ENCODE measurements at places on chromosomes 12 and 14.

DNA sequence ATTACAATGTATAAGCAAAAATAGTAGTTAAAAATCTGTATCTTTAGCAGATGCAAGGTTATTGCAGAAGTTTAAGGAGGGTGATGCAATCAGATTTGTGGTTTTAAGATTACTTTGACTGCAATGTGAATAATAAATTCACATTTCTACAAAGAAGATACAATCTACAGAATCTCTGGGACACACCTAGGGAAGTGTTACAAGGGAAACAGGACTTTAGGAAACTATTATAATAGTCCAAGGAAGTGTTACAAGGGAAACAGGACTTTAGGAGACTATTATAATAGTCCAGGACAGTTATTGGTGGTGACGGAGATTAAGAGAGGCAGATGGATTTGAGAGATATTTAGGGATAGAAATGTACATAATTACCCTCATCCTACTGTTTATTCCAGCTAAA lies 154.4 kb upstream of the GARIN6 start:
- no peak for DNase-seq

- no peak for DNase-seq
Measured at GRCh38 chr14:69617796-69618195, 6.4 kb downstream of the SUSD6 start.

GRCh38 chr14:60163693-60164092 lies 1.5 kb downstream of the DHRS7 start:
- DNase-seq = no peak

DNA sequence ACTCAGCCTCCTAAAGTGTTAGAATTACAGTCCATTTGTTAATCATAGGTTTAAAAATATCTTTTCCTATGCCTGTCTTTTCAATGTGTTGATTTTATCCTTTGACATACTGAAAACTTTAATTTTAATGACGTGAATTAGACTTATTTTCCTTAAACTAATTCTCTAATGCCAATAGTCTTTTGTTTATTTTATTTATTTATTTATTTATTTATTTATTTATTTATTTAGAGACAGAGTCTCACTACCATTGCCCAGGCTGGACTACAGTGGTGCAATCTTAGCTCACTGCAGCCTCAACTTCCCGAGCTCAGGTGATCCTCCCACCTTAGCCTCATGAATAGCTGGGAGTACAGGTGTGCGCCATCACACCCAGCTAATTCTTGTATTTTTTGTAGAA lies 694.5 kb downstream of the TRHDE start:
- no peak for DNase-seq

GRCh38 chr12:67792185-67792584 lies 143.6 kb downstream of the DYRK2 start:
- no peak for DNase-seq

- DNase-seq = no peak
Measured at GRCh38 chr12:109461846-109462756, 15.0 kb downstream of the KCTD10 start.

GRCh38 chr14:53828820-53829219 lies 127.8 kb downstream of the BMP4 start:
- no peak for DNase-seq

- no peak for DNase-seq
Measured at GRCh38 chr14:90273532-90273931, 17.2 kb downstream of the PSMC1 start.

DNA sequence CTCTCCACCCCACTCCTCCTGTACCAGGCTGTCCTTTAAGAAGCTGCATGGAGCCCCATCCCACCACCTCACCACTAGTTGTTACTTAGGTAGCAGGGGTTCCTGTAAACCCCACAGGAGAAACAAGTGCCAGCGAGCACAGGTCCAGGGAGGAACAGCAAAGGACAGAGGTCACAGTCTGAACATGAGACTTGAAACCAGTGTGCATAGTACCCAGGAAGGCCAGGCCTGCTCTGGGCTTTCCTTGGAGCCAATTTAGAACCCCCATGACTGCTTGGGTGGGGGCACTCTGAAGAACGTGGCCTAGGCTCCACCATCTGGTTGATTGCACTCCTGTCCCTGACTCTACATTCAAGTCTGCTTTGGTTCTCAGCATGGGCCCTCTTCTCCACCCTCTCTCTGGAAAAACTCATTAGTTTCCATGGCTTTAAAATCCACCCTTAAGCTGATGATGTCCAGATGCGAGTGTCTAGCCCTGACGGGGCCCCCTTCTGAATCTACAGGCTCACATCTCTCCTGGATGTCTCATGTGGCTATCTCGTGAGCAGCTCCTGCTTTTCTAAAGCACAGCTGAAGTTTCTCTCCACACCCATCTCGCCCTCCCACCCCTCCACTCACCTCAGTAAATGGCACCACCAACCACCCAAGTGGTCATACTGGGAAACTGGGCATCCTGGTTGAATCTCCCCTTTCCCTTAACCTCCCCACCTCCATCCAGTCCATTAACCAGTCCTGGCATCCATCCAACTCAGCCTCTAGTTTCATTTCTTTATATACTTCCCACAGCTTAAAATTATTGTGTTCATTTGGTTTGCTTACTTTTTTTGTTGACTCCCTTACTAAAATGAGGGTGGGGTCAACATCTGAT lies 8.4 kb downstream of the KRT3 start:
- no peak for DNase-seq

GRCh38 chr12:23895792-23896218 lies 53.7 kb downstream of the SOX5 start:
- DNase-seq = no peak

- no peak for DNase-seq
Measured at GRCh38 chr12:123062681-123063486, 82.4 kb downstream of the ARL6IP4 start.

GRCh38 chr12:132484891-132485441 lies 5.0 kb upstream of the FBRSL1 start:
- no peak for DNase-seq

- DNase-seq = no peak
Measured at GRCh38 chr14:98368221-98368620, 903.8 kb downstream of the BCL11B start.

GRCh38 chr12:123043536-123044001 lies 63.1 kb downstream of the ARL6IP4 start:
- peak; percentile 67 for DNase-seq

- DNase-seq = no peak
Measured at GRCh38 chr12:3259973-3260372, 182.8 kb downstream of the TSPAN9 start.

DNA sequence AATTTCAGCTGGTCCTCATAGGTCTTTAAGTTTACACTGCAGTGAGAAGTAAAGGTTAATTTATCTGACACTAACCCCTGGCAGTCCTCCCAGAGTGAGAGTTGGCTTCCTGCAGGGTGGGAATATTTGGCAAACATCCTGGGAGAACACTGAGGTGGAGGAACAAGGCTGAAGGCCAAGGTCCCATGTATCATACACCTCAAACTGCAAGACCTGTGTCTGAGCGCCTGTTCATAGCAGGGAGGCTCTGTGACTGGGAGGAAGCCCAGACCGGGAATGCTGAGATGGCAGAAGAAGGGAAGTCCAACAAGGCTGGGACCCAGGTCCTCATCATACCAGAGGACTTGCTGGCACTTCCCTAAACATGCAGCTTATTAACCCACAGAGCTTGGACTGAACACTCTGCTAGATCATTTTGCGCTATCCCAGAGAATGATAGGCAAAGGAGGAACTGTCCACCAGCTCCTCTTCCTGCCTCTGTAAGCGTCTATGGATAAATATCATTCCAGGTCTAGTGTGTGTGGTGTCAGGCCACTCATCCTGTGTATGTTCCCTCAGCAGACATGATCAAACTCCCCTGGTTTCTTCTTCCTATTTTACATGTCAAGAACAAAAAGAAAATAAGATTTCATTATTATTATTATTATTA lies 199.6 kb upstream of the CNOT2 start:
- DNase-seq = no peak

DNA sequence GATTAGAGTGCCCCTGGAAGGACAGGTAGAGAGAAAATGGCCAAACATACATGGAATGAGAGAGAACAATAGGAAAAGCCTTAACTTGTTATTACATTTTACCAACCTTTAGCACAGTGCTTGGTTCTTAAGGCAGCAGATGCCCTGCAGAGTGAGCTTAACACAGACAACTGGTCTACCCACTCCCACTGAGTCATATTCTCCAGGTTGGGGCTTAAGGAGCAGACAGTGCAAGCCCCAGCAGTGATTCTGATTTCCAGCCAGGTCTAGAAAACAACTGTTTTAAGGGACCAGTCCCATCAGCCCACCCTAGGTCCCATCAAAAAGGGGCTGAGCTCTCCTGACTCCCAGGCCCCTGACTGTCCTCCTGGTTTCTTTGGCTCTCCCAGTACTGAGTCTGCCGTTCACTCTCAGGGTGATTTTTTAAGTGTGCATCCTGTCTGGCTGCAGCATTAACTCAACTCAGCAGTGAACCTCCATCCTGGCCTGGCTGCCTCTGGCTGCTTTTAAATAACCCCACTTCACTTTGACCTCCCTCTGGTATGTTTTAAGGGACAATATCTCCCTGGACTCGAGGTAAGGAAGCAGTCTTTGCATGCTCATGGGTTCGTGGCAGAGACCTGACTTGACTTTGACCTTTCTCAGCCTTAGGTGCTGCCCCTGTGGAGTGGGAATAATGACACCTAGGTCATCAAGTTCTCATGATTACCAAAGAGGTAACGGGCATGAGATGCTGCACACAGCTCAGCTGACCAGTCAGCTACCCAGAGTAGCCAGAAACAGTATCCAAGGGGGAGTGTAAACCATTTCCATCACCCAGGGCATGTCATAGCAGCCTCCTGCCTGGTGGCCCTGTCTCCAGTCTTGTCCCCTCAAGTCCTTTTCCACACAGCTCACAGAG lies 210.7 kb upstream of the PWP1 start:
- DNase-seq = no peak

DNA sequence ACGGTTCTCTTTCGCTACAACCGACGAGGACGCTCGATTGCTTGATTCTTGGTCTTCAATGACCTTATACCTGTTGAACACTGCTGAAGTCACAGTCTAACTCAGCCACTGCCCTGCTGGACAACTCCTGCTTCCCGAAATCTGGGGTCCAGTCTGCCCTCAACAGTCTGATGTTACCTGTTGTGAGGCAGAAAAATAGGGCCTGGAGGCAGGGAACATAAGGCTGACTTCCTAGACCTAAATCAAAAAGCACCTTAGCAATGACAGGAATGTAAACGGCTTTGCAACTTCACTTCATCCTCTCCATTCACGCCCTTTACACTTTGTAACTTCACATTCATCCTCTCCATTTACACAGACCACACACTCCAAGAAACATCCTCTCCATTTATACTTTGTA lies 597 bp upstream of the GLTP start:
- DNase-seq = no peak

- no peak for DNase-seq
Measured at GRCh38 chr14:89399594-89400068, 17.4 kb downstream of the FOXN3 start.

GRCh38 chr12:123474485-123475245 lies 16.7 kb downstream of the SNRNP35 start:
- no peak for DNase-seq

DNA sequence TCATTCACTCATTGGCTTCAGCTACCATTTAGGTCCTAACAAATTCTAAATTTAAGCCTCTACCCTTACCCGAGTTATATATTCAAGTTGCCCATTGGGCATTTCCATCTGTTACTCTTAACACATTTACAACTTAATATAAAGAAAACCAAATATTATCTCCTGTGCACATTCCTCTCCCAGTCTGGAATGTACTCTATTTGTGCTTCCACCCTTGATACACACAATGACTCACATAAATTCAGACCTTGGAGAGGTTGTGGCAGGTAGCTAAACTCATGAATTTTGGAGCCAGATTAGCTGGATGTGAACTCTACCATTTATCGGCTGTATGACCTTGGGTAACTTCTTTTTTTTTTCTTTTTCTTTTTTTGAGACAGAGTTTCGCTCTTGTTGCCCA lies 51.1 kb downstream of the BRMS1L start:
- no peak for DNase-seq

DNA sequence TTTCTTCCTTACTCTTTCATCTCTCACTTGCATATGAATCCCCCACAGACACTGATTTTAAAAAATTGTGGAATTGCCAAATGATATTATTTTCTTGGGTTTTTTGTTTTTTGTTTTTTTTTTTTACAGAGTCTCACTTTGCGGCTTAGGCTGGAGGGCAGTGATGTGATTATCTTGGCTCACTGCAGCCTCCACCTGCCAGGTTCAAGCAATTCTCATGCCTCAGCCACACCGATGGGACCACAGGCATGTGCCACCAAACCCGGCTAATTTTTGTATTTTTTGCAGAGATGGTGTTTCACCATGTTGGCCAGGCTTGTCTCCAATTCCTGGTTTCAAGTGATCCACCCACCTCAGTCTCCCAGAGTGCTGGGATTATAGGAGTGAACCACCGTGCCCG lies 68.2 kb downstream of the BCAT1 start:
- DNase-seq = no peak

- DNase-seq = no peak
Measured at GRCh38 chr14:92310776-92311375, 12.1 kb upstream of the SLC24A4 start.

- DNase-seq = no peak
Measured at GRCh38 chr12:101430456-101430855, 22.9 kb upstream of the ARL1 start.

GRCh38 chr14:96058576-96059200 lies 19.5 kb downstream of the C14orf132 start:
- no peak for DNase-seq

DNA sequence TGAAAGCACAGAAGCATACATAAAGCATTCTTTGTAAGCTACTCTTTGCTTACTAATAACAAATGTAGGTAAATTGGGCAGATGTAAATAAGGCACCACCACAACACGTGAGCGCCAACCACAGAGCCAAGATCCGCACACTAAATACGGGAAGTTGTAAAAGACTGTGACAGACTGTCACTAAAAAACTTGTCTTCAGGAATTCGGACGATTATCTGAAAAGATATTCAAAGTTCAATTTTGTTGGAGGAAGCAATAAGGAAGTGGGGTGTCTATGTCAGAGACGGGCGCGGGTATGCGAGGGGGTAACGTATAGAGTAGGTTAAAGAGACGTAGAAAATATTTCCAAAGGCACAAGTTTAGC lies 1.5 kb upstream of the HSP90B1 start:
- DNase-seq = peak; percentile 30

DNA sequence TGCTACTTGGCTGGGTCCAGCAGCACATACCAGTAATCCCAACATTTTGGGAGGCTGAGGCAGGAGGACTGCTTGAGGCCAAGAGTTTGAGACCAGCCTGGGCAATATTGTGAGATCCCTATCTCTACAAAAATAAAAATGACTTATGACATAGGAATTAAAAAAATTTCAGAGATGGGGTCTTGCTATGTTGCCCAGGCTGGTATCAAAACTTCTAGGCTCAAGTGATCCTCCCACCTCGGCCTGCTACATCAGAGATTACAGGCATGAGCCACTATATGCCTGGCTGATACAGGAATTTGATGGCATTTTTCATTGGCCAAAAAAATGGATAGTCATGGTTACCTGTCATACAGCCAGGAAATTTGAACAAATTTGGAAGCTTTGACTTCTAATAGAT lies 54.6 kb downstream of the ZC3H14 start:
- DNase-seq = no peak
